Globus pallidus (tissue), 1 donor: ENCODE measurements at places on chromosomes 2 and 18.

DNA sequence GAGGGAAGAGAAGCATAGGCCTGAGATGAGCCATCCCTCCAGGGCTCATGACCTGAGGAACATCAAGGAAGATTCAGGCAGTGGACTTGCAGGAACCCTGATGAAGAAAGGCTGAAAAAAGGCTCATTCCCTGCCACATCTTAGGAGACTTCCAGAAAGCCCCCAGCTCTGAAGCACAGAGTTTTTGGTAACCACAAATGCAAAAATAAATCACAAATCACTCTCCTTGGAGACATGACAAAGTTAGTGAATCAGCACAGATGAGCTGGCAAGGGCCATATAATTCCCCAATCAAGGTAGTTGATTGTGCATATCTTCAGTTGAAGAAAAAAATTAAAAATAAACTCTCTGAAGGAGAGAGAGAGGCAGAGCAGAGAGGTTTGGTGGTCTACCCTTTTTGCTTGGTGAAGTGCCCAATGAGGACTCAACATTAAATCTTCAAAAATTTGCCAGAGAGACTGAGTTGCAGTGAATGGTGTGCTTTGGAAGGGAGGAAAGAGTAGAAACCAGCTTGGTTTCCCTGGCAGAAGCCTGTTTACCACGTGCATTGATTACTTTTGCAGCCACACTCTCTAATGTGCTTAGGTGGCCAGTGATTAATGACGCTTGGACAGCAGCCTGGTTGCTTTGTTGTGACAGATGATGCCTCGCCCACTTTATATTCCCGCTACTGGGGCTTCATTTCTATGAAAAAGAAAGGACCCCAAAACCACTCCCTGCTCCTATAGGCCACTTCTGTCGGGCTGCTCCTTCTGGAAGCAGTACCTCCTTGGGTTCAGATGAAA is 257.4 kb upstream of the SLC14A2 start:
- DNase-seq = no peak

DNA sequence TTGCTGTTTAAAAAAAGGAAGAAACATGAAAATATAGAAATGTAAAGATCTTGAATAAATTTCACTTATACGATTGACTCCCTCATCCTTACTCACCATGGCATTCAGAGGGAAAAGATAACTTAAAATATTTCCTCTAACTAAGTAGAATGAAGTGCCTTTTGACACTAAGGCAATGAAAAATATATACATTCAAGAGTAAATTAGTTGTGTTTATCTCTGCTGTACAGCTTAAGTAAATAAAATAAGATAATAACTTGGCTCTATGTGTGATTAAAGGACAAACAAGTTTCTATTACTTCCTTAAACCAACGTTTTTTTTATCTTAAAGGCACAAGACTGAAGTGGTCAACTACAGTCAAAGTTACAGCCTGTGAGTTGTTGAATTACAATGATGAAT is 142.3 kb upstream of the LRRTM4 start:
- no peak for DNase-seq

- DNase-seq = no peak
These were observed 95.4 kb downstream of the MTA3 start for GRCh38 chr2:42663828-42664227.

DNA sequence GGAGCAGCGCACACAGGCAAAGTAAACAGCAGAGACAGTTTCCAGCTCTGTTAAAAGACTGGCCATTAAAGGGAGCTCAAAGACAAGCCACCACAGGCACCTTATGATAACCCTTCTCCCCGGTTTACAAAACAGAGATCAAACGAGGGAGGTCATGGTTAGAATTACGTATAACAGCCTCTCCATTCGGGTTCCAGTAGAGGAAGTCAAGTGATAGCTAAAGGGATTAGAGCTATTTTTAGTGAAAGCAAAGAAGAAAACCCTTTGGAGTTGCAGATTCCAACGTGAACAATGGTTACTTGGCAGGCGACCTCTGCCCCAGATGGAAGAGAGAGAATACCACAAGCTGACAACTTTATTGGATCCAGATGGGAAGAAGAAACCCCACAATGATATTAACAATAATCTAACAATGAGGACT is 31.2 kb upstream of the EDAR start:
- DNase-seq = no peak
